Brain microvascular endothelial cell (primary cell): ENCODE measurements at places on chromosomes 5 and 9.
A peak's percentile ranks its signal among the peaks of the same experiment; 100 is the strongest.

DNA sequence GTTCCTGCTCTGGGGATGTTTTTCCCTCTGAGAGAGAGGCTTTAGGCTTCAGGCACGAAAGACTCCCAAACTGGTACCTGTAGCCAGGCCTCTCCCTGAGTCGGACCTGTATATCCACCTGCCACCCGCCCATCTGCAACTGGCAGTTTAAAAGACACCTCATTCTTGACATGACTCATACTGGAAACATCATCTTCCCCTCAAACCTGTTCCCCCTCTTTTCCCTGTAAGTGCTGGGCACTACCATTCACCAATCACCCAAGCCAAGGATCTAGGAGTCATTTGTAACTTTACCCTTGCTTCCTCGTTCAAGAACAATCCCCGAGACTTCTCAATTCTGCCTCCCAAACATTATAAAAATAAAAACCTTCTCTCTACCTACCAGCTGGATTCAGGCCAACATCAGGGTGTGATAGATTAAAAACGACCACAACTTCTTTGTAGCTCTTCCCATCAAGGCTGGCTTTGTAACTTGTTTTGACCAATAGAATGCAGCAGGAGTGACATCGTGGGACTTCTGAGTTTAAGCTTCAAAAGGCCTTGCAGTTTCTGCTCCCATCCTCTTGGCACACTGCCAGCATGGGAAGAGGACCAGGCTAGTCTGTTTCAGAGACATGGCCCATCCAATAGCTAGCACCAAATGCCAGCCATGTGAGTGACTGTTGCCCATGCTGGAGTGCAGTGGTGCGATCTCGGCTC lies 1.8 kb upstream of the WDR31 start:
- DNase-seq, result no peak

DNA sequence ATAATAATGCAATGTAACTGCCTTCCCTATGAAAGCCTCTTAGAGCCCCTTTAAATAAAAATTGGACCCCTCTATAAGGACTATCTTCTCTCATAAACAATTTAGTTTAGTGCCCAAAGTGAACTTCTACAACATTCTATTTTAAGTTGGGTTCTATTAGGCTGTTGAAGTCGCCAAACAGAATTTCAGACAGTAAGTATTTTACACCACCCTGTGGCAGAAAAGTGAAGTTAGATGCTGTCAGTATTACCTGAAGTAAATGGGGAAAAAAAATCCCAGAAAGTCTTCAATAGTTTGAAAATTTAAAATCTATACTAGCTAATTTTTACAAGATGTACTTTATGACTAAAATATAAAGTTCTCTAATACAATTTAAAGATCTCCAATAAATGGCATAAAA lies 29.5 kb downstream of the CAAP1 start:
- DNase-seq, result peak; percentile 6

- no peak for DNase-seq
Measured at GRCh38 chr5:96776621-96777020, 31.1 kb downstream of the ERAP1 start.

GRCh38 chr9:127524373-127524772 lies 73.1 kb downstream of the LRSAM1 start:
- DNase-seq, result no peak

DNA sequence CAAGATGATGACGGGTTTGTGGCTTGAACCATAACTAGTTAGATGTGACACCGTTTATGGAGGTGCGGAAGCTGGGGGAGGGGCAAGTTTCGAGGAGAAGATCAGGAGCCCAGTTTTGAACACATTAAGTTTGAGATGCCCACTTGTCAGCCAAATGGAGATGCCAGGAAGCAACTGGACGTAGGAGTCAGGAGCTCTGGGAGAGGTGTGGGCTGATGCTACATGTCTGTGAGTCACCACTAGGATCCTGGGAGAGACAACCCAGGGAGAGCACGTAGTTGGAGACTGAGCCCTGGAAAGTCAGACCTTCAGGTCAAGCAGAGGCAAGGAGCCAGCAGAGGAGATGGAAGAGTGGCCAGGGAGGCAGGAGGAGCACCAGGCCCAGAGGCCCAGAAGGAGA lies 48.8 kb upstream of the SLC25A51 start:
- peak; percentile 52 for DNase-seq

GRCh38 chr5:99922386-99922785 lies 612.8 kb upstream of the FAM174A start:
- DNase-seq, result no peak

GRCh38 chr5:9269014-9269413 lies 276.9 kb downstream of the SEMA5A start:
- no peak for DNase-seq

GRCh38 chr9:137280474-137281344 lies 3.2 kb downstream of the TOR4A start:
- no peak for DNase-seq

DNA sequence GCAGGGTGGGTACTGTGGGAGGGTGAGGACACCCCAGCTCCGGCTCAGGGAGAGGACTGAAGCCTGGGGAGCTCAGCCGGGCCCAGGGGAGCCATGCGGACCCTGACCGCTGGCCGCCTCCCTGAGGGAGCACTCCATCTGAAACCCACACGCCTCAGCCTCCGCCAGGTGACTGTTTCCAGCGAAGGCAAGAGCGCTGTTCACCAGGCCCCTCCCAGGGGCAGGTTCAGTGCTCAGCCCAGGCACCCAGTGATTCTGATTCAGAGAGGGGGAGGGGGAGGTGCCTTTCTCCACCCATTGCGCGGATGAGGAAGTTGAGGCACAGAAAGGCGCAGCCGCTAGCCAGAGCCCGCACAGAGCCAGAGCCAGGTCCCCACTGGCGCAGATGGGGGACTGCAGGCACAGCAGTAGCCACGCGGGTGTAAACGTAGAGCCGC lies 27.0 kb downstream of the ADGRD2 start:
- DNase-seq, result no peak

- no peak for DNase-seq
Measured at GRCh38 chr9:70678153-70678552, 263.7 kb upstream of the KLF9 start.

DNA sequence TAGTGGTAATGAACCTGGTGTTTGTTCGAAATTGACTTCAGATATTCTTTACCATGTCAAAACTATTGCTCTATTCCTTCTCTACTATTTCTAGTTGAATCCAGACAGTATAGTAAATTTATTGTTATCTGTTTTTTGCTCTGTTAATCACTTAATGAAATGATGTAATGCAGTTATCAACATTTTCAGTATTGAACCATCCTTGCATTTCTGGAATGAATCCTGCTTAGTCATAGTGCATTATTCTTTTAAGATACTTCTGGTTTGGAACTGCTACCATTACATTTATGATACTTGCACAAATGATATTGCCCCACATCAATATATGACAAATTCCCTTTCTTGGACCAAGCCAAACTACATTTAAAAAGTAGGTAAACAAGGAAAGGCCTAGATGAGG lies 554.0 kb upstream of the KLF4 start:
- DNase-seq, result no peak

- no peak for DNase-seq
Measured at GRCh38 chr9:105252405-105252756, 7.9 kb downstream of the SLC44A1 start.

GRCh38 chr5:154723740-154724505 lies 31.3 kb upstream of the LARP1 start:
- DNase-seq, result peak; percentile 45

GRCh38 chr5:172450861-172451695 lies 3.2 kb downstream of the SH3PXD2B start:
- no peak for DNase-seq

DNA sequence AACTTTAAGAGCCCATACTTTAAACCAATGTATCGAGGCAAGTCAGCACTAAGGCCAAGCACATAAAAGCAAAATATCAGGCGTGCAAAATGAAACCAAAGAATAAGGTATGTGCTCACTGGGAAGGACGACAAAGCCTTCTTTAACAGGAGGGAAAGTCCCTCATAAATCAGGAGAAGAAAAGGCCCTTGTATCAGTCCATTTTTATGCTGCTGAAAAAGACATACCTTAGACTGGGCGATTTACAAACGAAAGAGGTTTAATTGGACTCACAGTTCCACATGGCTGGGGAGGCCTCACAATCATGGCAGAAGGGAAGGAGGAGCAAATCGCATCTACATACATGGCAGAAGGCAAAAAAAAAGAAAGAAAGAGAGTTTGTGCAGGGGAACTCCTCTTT lies 68.9 kb downstream of the UBE2QL1 start:
- no peak for DNase-seq

GRCh38 chr9:97359147-97359546 lies 51.7 kb downstream of the CCDC180 start:
- DNase-seq, result no peak

DNA sequence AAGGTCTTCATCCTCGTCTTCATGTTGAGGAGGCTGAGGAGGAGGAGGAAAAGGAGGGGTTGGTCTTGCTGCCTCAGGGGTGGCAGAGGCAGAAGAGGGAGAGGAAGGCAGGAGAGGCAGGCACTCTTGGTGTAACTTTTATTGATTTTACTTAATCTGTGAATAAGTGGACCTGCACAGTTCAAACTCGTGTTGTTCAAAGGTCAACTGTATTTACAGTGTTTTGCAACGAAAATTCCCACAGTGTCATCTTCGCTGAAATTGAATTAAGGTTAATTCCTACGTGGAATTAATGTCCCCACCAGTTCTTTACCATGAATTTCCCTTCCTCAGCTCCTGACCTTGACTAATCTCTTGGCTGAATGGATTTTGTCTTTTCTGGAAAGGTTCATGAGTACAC lies 21.2 kb upstream of the ENHO start:
- no peak for DNase-seq

GRCh38 chr5:107739661-107740060 lies 68.9 kb upstream of the EFNA5 start:
- DNase-seq, result peak; percentile 43

GRCh38 chr5:10467281-10468198 lies 25.9 kb downstream of the ROPN1L start:
- DNase-seq, result peak; percentile 66

GRCh38 chr9:134929193-134930158 lies 11.8 kb upstream of the FCN1 start:
- DNase-seq, result no peak

- no peak for DNase-seq
Measured at GRCh38 chr5:80865551-80865950, 94.6 kb upstream of the RASGRF2 start.

DNA sequence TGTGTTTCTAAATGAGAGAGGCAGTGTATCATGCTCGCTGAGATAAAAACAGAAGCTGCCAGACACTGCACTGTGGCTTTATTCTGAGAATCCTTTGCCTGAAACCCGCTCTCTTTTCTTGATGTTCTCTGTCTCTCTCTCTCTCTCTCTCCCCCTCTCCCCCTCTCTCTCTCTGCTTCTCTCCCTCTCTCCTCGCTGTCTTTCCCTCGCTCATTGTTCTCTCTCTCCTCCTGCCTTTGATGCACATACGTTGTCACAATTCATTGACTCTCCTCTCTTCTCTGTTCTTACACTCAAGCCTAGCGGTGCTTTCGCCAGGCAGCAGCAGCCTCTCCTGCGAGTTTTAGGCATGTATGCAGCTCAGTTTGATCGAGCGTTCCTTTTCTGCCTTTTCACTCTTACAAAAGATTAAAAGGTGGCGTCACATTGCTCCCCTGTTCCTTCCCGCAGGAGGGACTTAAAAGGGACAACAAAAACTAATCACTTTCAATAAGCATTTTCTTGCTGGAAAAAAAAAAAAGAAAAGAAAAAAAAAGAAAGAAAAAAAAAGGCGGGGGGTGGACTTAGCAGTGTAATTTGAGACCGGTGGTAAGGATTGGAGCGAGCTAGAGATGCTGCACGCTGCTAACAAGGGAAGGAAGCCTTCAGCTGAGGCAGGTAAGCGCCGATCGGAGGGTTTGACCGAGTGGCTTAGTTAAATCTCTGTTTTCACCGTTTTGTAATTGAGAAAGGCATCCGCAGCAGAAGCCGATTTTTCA lies 717.9 kb upstream of the WWC1 start:
- peak; percentile 38 for DNase-seq
